Activated naive CD8-positive, alpha-beta T cell treated with anti-CD3 and anti-CD28 coated beads, Interleukin-2, amount 50 U/mL, for 16 hours (primary cell): ENCODE measurements at places on chromosomes 12 and 14.

- no peak for DNase-seq
Measured at GRCh38 chr12:69837191-69837590, 12.2 kb downstream of the MYRFL start.

GRCh38 chr12:28698553-28698952 is 450.5 kb upstream of the FAR2 start:
- DNase-seq = no peak

DNA sequence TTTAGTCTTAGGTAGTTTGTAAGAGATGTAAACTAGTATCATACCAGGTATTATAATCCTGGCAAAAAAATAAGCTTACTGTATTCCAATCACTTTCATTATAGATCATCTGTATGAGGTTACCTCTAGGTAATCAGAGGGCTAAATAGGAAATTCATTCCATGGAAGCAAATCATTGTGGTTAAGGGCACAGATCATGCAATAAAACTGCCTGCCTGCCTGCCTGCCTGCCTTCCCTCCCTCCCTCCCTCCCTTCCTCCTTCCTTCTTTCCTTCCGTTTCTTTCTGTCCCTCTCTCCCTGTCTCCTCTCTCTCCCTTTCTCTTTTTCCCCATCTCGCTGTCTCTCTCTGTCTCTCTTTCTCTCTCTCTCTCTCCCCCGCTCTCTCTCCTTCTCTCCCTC is 3.2 kb upstream of the CLEC9A start:
- DNase-seq = no peak

GRCh38 chr14:71918955-71919354 is 13.3 kb upstream of the RGS6 start:
- no peak for DNase-seq

- no peak for DNase-seq
Measured at GRCh38 chr12:121059031-121059898, 20.2 kb upstream of the OASL start.
